A172 (cell line): ENCODE measurements at places on chromosomes 11 and 22. TPM values are rescaled to one million over a fixed set of nuclear protein-coding genes. Genes with fewer than 3 reads are reported as not detected.
A peak's percentile ranks its signal among the peaks of the same experiment; 100 is the strongest.

Gene TEAD1
- total RNA-seq = 69.5 and 92.5 TPM in 2 replicates

DNA sequence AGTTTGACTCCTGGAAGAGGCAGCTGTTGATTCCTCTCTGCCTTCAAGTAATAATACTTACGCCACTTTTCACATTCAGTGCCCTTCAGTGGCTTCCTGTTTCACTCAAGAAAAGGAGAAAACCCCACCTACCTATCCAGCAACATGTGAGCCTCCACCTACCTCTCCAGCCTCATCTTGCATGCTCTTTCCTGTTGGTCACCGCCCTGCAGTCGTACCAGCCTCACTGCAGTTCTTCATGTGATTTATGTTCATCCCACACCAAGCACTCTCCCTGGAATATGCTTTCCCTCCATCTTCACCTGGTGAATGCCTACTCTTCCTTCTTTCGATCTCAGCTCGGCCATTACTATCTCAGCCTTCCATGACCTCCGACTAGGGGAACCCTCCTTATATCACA lies 21.8 kb upstream of the YWHAH start:
- DNase-seq = no peak

GRCh38 chr11:57616595-57616994 lies 19.1 kb downstream of the SERPING1 start:
- no peak for DNase-seq

- DNase-seq = no peak
Observed at GRCh38 chr11:63915961-63916836, 765 bp downstream of the RCOR2 start.

Gene NXPE2
- not detected in 2 replicates for total RNA-seq

Gene ADAMTS8
- total RNA-seq = not detected in 2 replicates

GRCh38 chr11:2382936-2383851 lies 6.1 kb downstream of the CD81 start:
- DNase-seq = peak; percentile 84

DNA sequence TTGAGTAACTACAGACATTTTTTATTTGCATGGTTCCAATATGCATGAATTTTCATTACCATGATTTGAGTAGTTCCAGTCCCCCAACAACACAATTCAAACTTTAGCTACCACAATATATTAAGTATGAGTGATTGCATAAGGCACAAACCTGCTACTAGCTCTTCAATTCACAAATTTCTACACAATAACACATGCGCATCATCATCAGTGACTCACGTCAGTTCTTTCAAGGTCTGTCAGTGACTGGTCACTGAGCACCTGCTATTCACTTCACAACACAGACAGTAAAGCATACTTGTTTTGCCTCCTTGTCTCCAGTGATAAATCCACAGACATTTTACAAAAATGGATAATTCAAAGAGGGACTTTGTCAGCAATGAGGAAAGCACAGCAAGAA lies 435.1 kb upstream of the CCDC90B start:
- no peak for DNase-seq

GRCh38 chr11:2398664-2399355 lies 1.7 kb upstream of the TSSC4 start:
- no peak for DNase-seq

Gene BDNF
- total RNA-seq = 12.7 and 17.5 TPM in 2 replicates
